ENCODE measurements at places on chromosomes 12 and 14.

DNA sequence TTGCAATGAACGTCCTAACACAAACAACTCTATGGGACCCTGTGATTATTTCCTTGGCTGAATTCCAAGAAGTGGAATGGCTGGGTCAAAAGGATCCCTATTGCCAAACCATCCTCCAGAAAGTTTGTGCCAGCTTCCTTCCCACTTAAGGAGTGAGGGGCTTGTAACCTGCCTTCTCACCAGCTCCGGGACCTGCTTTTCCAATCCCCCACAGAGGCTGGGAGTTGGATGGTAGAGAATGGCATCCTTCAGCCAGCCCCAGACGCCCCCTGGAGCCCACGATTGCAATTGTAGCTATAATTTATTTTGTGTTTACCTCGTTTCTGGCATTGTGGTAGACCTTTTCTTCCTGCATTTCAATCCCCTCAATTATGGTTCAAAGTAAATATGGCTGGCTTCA lies 9.7 kb upstream of the ZDHHC22 start:
- DNase-seq: no peak

DNA sequence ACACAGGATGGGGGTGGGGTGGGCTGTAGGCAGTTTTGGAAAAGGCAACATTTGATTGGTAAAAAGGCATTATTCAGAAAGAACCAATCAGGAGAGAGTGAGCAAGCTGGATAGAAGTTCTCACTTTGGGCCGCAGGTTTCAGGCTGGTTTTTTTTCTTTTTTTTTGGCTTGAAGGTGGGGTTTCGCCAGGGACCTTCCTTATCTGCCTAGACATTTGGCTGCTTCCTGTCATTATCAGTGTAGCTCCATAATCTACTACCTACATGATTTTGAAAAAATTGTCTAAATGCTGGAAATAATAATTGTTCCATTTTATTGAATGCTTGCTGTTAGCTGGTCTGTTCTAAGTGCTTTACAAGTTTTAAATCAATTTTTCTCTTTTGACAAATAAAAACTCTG lies 649.0 kb downstream of the TMTC2 start:
- no peak for DNase-seq

- no peak for DNase-seq
These were observed 163.3 kb downstream of the DACT1 start for GRCh38 chr14:58801086-58801485.

DNA sequence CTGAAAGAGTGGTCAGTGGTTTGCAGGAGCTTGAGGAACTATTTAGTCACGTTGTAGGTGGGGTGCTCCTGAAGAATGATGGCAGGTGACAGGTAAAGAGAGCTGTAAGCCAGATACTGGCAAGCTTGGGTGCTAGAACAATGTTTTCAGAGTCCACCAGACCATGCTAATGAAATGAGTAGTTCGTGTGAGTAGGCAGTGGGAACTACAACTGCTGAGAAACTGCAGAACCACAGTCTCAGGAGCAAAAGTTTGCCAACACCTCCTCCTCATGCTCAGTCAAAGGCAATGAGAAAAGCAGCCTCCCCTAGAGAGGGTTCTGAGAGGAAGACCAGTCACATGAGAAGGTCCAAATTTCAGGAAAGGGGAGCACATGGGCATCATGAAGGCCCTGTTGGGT lies 91.3 kb downstream of the PRKD1 start:
- DNase-seq: no peak

GRCh38 chr12:47079468-47079980 lies at the start of the genes AMIGO2 and PCED1B:
TSS of gene AMIGO2 (minus strand) at chr12:47079959. CDS start at chr12:47079002, 957 bp downstream.
TSS of gene PCED1B (plus strand) at chr12:47079621. CDS start at chr12:47235064, 155,443 bp downstream.
- peak; percentile 63 for DNase-seq

DNA sequence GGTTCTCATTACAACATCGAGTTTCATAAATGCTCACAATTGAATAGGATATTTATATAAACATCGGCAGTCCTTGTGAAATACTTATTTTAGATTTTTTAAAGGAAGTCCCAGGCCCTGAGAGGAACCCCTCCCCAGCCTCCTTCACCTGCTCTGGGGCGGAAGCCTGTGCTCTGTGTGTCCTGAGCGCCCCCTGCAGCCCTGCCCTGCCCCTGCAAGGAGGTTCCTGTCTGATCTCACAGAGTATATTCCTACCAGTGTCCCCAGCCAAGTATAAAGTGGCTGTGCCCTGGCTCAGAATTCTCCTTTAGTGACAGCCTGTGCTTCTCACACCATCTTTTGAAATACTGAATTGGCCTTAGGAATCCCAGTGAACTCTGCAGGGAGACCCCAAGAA lies 659.5 kb downstream of the TMEM121 start:
- peak; percentile 41 for DNase-seq

GRCh38 chr14:65098586-65098985 lies 3.7 kb downstream of the MAX start:
- DNase-seq: no peak

All from stimulated activated CD8-positive, alpha-beta memory T cell treated with anti-CD3 and anti-CD28 coated beads, Interleukin-15, amount 100 ng/mL, for 48 hours (primary cell).